IPS-NIHi11 (cell line): ENCODE measurements at places on chromosomes 7 and 10.

- DNase-seq = no peak
Measured at GRCh38 chr7:80842022-80842790, 76.6 kb downstream of the SEMA3C start.

DNA sequence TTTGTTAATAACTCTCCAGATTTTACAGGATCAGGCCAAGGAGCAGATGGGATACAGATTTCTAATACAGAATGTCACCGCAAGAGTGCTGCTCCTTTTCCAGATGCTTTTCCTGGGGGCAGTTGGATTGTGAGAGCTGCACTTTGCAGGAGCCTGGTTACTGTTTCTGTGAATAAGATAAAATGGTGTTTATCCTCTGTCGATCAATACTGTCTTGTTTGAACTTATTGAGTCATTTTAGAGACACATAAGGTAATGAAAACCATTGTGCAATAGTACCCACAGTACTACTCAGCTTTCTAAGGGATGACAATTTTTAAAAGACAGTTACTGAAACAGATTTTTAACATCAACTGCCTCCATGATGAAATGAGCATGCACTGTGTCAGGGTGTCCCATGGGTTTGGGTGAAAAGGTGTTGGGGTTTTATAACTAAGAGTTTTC is 2.9 kb downstream of the A1CF start:
- DNase-seq = no peak

DNA sequence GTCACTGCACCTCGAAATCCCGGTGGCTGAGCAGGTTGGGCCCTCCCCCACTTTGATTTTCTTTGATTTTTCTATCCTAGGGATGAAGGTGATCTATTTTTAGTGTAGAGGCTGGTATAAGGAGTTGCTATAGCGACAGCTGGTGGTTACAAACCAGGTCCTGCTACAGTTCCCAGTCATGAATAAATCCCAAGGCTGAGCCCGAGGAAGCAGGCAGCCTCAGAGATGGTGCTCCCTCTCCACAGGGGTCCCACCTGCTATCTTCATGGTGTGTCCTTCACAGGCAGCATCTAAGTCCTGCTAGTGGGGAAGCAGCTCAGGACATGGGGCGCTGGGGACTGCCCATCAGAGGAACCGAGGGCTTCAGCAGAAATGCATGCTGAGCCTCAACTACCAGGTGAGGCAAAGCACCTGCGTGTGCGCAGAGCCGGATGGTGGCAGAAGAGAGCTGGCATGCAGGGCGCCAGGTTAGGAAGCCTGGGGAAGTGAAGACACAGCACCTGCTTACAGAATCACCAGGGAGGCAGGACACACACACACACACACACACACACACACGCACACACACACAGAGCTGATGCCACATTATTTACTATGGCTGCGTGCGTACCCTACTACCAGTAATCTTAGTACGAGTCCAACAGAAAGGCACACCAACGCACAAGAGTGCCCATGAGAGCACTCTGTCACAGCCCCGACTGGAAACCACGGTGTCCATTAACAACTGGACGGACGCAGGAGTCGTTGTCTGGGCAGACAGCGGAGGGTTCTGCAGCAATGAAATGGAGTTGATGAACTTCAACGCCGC is 150.9 kb downstream of the PRKAG2 start:
- no peak for DNase-seq

DNA sequence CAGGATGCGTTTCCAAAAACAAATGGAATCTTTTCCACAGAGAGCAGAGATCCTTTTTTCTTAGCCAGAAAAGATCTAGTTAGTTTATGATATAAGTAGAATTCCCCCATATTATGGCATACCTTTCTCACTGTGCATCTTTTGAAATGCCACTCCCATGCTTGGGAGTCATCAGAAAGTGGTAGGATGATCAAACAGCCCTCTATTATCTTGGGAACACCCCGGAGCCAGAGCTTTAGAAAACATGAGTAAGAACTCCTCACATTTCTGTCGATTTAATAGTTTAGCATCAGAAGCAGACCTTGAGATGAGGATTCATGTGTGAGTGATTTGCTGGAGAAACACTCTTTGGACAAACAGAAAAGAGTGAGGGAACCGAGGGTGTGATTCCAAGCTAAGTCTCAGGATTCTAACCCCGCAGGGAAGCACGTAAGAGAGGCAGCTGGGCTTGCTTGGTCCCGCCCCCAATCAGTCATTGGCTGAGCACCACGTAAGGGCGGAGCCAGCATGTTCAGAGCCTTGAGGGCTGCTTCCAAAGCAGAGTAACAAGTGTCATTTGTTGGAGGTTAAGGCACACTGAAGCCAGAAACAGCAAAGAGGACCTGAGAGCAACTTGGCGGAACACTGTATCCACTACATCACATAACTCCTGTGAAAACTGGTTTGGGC is 43.7 kb upstream of the NXPH1 start:
- peak; percentile 87 for DNase-seq

GRCh38 chr10:90587081-90587491 is 270.8 kb downstream of the HTR7 start:
- no peak for DNase-seq

GRCh38 chr10:103592186-103593021 is 98.9 kb downstream of the NEURL1 start:
- DNase-seq = peak; percentile 90

GRCh38 chr7:138075350-138075749 is 909 bp upstream of the AKR1D1 start:
- DNase-seq = no peak

- DNase-seq = no peak
Measured at GRCh38 chr10:67297637-67298181, 371.9 kb downstream of the LRRTM3 start.

- no peak for DNase-seq
Measured at GRCh38 chr10:15453457-15453856, 82.4 kb upstream of the FAM171A1 start.

DNA sequence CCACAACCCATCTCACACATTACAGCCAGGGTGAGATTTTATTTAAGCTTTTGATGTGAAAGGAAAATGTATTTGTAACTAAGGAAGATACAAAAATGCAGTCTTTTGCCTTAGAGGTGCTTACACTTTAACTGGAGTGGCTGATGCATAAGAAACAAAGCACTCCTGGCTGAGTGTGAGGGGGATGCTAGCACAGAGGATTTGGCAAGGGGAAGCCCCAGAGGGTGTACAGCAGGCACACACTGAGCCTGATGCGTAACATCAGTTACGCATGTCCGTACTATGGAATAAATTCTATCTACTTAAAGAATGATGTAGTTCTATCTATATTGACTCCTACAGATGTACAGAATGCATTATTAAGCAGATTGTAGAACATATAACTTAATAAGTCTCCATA is 17.8 kb downstream of the GIMAP8 start:
- no peak for DNase-seq

DNA sequence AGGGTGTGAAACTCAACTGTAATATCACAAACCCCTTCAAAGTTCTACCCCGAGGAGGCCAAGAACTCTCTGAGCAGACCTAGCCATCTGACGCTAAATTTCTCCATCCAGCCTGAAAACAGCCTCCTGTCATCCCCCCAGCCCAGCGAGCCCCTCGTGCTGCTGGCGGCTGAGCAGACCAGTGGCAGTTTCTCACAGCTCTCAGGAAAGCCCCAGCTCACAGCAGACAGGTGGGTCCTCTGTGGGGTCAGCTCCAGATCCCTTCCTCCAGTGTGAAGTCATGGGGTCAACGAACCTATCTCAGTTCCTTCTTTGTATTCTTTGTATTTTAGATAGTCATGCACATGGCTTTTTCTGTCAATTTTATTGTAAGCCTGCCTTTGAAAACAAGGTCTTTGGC is 7.8 kb downstream of the GARIN1A start:
- DNase-seq = no peak

- DNase-seq = no peak
Measured at GRCh38 chr7:131538071-131538812, 18.2 kb downstream of the PODXL start.

- DNase-seq = no peak
Measured at GRCh38 chr7:13651167-13651566, 338.3 kb downstream of the ETV1 start.

DNA sequence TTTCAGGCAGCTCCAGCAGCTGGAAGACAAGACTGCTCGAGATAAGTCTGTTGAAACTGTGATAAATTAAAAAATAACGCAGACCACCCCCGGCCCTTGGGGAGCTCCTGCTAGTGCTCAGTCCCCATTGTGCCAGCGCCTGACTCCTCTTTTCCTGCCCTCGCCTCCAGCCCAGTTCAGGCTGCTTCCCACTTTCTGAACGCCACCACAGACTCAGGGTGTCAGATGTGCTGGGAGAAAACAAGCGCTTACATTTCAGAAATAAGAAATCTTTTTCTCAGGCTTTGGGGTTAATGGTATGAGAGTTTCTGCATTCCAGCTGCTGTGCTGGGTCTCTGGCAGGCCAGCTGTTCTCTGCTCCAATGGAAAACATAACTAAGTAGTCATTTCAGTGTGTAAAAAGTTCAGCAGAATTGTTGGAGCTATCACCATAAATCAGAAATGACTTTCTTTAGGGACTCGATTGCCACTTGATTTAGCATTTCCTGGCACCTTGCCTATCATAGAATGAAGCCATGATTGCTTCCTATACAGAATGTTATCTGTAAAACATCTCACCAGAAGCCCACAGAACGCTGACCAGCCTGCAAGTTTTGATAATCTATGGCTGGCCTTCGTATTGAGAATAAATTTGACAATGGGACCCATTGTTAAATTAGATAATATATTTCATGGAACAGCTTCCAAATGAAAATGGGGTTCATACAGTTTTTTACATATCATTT is 257.0 kb upstream of the ZNF32 start:
- no peak for DNase-seq

DNA sequence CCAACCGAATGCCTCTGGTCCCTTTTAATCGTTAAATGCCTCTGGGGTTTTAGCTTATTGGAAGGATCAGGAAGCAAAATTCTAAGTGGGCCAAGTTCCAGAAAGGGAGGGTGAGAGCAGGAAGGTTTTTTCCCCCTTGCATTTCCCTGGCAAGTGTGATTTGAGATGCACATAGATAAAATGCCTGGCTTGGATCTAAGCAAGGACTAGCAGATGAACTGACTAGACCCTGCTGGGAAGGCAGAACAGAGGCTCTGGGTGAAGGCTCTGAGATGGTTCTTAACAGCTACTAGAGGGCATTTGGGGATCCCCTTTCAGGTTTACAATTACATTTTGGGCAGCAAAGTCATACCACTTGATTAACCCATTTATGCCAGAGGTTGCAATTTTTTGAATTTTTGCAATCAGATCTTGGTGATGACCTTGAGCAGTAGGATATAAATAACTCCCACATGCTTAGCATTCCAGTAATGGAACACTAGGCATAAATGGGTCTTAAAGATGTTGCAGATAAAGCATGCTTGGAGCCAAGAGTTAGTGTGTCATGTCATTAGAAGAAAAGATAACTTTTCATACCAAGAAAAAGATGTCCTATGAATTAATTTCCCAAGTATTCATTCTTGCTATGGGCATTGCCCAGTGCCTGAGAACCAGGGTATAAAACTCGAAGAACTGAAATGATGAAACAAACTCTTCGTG is 205.9 kb downstream of the SEC23IP start:
- no peak for DNase-seq

- DNase-seq = no peak
Measured at GRCh38 chr7:120931243-120931642, 19.3 kb upstream of the ING3 start.

- DNase-seq = no peak
Measured at GRCh38 chr7:106345421-106346166, 60.8 kb upstream of the NAMPT start.

DNA sequence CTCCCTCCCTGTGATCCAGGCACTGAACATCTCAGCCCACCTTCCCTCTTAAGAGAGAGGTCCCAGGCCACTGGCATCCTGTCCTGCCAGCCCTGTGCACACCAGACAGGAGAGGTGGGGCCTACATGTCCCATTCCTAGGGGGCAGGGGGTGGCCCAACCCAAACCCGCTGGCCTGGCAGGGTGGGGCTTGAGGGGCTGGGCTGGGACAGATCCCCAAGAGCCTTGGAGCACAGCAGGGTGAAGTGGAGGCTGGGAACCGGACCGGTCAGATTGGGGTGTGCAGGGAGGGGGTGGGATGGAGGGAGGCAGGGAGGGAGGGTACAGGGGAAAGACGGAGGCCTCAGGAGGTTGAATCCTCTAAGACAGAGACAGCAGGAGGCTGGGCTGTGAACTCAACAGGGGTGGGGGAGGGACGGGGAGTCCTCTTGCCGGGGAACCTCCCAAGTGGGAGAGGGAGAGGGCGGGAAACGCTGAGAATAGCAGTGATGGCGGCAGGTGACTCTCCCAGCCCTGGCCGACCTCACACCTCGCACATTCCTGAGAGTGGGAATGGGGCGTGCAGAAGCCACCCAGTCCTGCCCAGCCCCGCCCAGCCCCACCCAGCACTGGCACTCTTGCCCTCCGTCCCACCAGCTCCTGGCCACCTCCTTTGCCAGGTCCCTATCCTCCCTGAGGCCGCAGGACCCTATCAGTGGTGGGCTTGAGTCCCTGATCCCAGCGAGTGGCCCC is 6.7 kb downstream of the TSC22D4 start:
- DNase-seq = no peak

GRCh38 chr10:34889004-34889869 is 74.1 kb upstream of the PARD3 start:
- DNase-seq = no peak

DNA sequence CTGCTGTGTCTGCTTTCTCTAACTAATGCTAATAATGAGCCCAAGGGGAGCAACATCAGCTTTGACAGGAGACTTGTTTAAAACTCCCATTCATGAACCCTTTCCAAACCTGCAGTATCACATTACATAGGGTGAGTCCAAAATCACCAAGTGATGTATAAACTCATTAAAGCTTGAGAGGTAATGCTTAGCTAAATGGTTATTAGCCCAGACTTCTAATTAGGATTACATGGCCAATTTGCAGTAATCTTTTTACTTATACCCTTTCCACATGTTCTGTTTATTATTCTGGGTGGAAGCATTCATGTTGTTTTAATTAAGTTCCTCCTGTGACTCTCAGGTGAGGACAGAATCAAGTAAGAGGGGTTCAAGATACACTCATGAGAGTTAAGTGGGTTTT is 17.5 kb downstream of the ZNF138 start:
- no peak for DNase-seq

- no peak for DNase-seq
Measured at GRCh38 chr7:78959477-78959876, 494.0 kb downstream of the MAGI2 start.

- no peak for DNase-seq
Measured at GRCh38 chr10:122510326-122510725, 49.0 kb downstream of the HTRA1 start.

DNA sequence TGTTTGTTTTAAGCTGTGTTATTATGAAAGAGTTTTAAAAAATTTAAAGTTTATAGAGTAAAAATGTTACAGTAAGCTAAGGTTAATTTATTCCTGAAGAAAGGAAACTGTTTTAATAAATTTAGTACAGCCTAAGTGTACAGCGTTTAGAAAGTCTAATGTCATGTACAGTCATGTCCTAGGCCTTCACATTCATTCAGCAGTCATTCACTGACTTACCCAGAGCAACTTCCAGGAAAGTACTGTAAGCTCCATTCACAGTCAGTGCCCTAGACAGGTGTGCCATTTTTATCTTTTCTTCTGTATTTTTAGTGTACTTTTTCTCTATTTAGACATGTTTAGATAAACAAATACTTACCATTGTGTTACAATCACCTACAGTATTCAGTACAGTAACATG is 126.8 kb downstream of the TPK1 start:
- DNase-seq = no peak
